B cell (primary cell): ENCODE measurements at places on chromosomes 5 and 9.

DNA sequence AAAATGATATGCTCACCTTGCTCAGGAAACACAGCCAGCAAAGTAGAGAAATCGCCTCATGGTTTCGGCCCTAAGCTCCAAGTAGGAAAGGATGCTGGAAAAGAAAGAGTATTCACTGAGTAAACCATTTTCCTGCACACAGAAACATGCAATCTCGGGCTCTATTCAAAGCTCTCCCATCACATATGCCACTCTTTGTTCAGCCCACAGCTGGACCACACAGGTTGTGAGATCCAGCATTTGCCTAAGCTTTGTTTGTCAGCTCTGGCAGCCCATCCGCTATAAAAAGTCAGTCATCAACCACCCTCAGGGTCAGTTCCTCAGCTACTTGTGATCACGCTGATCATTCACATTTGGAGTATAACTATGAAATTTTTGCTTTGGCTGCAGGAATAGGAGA is 96.5 kb upstream of the SMARCA2 start:
- H3K4me1 ChIP-seq, result no peaks in the 10 kb centered on the region
- H3K36me3 ChIP-seq, result no peaks in the 10 kb centered on the region
- H3K27ac ChIP-seq, result no peak overlapping the region
- H3K27me3 ChIP-seq, result peaks cover 4% of the 10 kb centered on the region

DNA sequence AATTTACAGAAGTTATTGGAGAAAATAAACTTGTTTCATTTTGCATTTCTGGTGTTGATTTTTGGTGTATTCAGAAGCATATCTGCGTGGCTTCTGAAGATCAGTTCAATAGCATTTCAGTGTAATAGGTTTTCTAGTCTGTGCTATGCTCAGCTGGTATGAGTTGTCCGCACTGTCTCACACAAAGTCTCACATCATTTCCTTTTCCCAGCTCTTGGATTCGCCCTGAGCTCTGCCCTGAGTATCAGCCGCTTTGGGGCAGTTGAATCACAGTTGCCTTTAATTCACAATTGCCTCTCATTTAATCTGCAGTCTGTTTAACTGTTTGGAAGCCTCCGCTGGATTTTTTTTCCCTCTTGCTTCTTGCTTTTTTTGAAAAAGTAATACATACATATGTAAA is 6.4 kb upstream of the TTC23L start:
- no peak overlapping the region for H3K27ac ChIP-seq
- H3K4me3 ChIP-seq, result no peak overlapping the region
- H3K27me3 ChIP-seq, result no peaks in the 10 kb centered on the region
- no peak for DNase-seq
- peaks cover 3% of the 10 kb centered on the region for H3K4me1 ChIP-seq

GRCh38 chr9:78365748-78366697 is 69.1 kb downstream of the PSAT1 start:
- H3K36me3 ChIP-seq, result no peaks in the 10 kb centered on the region
- no peak overlapping the region for H3K27ac ChIP-seq
- H3K4me1 ChIP-seq, result no peaks in the 10 kb centered on the region
- no peak overlapping the region for H3K4me3 ChIP-seq

GRCh38 chr5:88419931-88420330 is 151.3 kb upstream of the TMEM161B start:
- H3K4me3 ChIP-seq, result no peak overlapping the region
- no peak overlapping the region for H3K27ac ChIP-seq
- H3K4me1 ChIP-seq, result no peaks in the 10 kb centered on the region
- H3K27me3 ChIP-seq, result no peaks in the 10 kb centered on the region
- DNase-seq, result no peak
- H3K36me3 ChIP-seq, result no peaks in the 10 kb centered on the region

DNA sequence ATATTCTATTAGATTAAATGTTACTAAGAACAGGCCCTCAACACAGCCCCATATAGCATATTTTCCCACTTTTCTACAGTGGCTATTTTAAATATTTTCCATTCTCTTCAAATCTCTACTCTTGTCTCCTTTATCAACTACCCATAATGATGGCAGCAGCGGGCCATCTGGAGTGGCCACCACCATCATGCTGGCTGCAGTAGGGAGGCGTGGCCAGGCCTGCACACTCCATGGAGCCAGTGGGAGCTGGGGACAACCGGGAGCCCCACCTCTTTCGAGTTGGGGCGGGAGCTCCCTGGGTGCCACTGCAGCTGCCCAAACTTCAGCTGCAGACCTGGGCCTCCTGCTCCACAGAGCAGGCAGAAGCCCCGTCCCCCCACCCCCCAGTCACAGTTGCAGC is 98.4 kb upstream of the RANBP6 start:
- H3K27me3 ChIP-seq, result peaks cover 3% of the 10 kb centered on the region
- no peak overlapping the region for H3K4me3 ChIP-seq
- no peaks in the 10 kb centered on the region for H3K4me1 ChIP-seq
- no peaks in the 10 kb centered on the region for H3K36me3 ChIP-seq
- no peak for DNase-seq
